ENCODE measurements at places on chromosomes 2 and 18.

DNA sequence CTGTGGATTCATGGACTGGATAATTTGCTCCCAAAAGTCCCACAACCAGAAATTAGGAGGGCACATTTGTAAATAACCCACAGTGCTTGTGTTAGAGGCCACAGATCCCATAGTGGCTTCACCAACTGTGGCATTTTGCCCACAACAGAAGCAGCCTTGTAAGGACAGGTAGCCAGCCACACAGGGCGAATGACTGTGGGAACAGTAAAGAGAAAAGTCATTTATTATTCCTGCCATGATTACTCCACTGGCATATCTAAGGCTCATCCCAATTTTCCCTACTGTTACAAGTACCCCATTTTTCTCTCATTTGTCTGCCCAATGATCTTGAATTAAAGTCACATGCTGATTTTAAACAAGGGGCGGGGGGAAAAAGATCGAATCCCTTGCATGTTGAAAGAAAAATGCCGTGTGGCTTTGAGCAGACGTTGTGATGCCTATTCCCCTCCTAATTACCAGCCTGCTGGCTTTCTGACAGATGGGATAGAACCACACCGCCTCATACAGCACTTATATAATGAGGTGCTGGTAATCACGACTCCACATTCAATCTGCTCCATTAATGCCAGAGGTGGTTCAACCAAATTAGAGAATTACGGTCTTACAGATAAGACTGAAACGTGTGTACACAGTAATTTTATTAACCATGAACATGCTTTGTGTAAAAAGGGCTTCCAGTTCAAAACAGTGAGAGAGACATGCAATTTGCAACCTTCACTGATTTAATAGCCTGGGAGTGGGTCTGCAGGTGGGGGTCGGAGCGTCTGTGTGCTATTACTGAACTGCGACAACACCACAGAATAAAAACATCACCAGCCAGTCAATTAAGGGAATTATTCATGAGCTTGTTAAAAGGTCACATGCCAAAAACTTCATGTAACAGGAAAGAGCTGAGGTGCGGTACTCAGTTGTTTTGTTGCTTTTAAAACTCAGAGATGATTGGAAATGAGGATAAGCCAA lies 196.0 kb downstream of the TMEM163 start:
- no peak for DNase-seq

GRCh38 chr2:73100956-73101355 lies 11.8 kb downstream of the RAB11FIP5 start:
- no peak for DNase-seq

GRCh38 chr2:197215748-197216360 lies 94.7 kb downstream of the ANKRD44 start:
- DNase-seq: no peak

- DNase-seq: peak; percentile 48
Measured at GRCh38 chr2:136327162-136327852, 209.4 kb upstream of the CXCR4 start.

DNA sequence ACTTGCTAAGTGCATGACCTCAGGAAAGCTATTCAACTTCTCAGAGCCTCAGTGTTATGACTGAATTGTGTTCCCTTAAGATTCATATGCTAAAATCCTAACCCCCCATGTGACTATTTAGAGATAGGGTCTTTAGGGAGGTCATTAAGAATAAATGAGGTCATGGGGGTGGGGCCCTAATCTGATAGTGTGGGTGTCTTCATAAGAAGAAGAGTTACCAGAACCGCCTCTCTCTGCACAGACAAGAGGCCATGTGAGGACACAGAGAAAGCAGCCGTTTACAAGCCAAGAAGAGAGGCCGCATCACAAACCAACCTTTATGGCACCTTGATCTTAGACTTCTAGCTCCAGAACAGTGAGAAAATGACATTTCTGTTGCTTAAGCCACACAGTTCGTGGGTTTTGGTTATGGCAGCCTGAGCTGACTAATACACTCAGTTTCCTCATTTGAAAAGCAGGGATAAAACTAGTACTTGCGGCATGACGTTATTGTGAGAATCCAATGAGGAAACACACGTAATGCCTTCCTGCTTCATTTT lies 9.9 kb downstream of the SH2D6 start:
- no peak for DNase-seq

DNA sequence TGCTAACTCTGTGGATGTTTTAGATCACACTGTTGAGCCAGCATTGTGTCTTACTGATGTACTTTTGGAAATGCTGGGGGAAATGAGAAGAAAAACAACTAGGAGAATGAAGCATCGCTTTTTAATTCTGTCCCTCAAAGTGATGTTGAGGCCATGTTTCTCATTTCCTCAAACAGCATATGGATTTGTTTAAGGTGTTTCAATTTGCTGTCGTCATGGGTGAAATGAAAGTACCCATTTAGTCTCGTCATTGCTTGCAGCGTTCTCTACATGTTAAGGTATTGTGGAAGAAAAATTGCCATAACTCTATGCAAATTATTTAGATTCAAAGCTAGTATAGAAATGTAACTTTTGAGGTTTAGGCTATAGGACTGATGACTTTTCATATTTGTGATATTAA lies 151.3 kb downstream of the KCTD1 start:
- DNase-seq: no peak

- no peak for DNase-seq
Measured at GRCh38 chr2:212832211-212833195, 293.9 kb upstream of the ERBB4 start.

DNA sequence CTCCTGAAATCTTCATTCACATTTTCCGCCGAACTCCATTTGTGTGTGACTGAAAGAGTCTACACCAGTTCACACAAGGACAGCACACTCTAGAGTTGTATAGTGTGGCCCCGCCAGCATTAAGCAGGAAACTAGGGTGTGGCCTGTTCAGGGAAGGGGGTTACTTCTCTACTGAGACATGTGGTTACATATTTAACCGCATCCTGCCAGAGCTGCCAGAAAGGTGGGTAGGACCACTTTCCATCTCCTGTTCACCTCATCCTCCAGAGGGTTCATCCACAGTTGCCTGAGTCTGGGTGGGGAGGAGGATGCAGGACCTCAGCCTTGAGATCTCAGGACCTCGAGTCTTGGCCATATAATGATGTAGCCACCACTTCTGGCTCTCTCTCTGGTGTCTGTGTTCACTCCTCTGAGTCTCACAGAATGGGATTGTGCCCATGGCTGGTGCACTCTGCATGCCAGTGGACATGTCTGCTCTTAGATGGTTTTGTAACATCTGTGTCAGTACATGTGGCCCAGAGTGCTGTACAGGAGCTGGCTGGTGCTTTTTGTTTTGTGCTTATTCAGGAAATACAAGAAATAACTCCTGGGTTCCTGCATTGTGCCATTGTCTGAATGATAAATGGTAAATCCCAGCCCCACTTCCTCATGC lies 7.7 kb upstream of the SP140L start:
- no peak for DNase-seq

- DNase-seq: no peak
Measured at GRCh38 chr2:14189929-14190328, 442.6 kb upstream of the LRATD1 start.

GRCh38 chr2:230932556-230933511 lies 7.8 kb upstream of the GPR55 start:
- no peak for DNase-seq

DNA sequence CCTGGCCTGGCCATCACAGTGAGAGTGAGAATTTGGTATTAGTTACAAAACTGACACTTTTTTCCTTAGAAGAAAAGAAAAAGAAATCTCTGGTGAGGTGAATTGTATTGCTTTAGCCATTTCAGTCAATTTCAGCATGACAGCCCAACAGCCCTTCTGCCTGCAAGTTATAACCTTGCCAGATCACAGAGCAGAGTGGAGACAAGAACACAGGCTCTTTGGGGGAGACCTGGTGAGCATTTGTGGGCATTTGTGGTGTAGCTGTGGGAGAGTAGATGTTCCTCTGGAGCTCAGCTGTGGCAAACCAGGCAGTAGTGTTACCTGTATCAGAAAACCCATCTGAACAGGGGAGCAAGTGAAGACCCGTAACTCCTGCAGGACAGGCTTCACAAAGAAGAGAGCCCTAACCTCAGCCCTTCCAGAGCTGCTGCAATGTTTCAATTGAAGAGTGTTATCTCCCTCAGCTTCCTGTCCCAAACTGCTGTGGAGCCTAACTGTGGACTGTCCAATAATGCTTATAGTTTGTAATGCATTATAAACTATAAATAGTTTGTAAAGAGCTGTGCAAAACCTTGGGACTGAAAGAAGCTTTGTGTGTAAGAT lies 22.8 kb upstream of the DLX1 start:
- no peak for DNase-seq

- DNase-seq: no peak
Measured at GRCh38 chr18:42181474-42181873, 226.4 kb downstream of the PIK3C3 start.

- DNase-seq: no peak
Measured at GRCh38 chr2:38176619-38177021, 100.7 kb upstream of the CYP1B1 start.

- no peak for DNase-seq
Measured at GRCh38 chr2:105129722-105130232, 91.9 kb downstream of the MRPS9 start.

GRCh38 chr2:143344780-143345179 lies 215.6 kb downstream of the ARHGAP15 start:
- DNase-seq: no peak

GRCh38 chr18:76466410-76466991 lies 28.5 kb downstream of the ZNF516 start:
- no peak for DNase-seq

DNA sequence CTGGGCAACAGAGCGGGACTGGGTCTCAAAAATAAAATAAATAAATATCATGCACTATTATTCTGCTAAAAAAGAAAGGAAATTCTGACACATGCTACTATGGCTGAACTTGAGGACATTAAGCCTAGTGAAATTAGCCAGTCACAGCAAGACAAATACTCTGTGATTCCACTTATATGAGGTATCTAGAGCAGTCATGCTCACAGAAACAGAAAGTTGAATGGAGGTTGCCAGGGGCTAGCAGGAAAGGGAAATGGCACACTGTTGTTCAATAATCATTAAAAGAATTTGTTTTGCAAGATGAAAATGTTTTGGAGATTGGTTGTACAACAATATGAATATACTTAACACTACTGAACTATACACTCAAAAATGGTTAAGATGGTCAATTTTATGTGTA lies 60.8 kb downstream of the NCKAP1 start:
- no peak for DNase-seq

GRCh38 chr2:66987733-66988132 lies 409.4 kb upstream of the ETAA1 start:
- no peak for DNase-seq

DNA sequence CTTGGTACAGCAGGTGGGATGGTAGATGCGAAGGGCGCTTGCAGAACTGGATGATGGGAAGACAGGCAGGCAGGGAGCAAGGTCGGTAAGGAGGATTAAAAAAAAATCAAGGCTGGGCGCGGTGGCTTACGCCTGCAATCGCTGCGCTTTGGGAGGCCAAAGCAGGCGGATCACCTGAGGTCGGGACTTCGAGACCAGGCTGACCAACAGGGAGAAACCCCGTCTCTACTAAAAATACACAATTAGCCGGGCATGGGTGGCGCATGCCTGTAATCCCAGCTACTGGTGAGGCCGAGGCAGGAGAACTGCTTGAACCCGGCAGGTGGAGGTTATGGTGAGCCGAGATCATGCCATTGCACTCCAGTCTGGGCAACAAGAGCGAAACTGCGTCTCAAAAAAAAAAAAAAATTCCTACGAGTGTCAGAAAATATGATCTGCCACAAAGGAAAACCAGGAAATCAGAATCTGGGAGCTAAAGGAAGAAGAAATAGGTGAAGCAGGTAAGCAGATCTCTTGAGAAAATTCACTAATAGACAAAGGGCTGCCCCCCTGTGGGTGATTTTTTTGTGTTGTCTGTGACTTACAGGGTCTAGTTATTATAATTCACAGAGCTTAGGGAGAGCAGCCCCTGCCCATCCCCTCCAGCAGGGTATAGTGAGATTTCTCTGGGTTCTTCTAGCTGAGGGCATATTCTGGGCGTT lies 46.2 kb downstream of the C2orf42 start:
- DNase-seq: no peak

- no peak for DNase-seq
Measured at GRCh38 chr18:11514267-11514666, 95.1 kb upstream of the SLC35G4 start.

- DNase-seq: no peak
Measured at GRCh38 chr2:198144660-198145059, 340.3 kb downstream of the PLCL1 start.

DNA sequence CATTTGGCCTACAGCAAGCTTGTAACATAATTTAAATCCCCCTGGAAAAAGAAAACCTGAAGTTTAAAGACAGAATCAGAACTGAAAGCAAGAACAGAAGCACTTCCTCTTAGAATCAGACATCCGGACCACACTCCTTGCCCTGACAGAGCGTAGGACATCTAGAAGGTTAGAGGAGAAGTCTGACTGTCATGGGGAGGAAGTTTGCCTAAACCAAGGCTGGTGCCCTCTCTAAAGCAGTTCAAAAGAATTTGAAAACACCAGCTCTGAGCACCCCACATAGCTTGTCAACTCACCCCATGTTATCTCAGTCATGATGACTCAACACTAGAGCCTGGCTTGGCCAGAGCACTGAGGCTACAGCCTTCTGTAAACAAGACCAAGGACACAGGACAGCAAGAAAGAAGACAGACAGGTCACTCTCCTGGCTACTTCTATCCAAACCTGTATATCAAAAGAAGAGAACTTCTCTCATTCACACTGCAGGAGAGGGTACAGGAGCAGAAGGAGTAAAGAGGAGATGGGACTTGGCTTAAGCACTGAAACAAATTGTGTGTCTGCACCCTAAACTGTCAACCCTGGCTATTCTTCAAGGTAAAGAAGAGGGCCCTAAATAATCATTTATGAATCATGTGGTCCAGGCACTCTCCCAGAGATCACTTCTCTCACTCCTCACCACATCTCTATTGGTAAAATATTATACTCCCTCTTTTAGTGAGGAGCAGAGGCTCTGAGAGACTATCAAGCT lies 198.6 kb downstream of the MEMO1 start:
- DNase-seq: no peak

DNA sequence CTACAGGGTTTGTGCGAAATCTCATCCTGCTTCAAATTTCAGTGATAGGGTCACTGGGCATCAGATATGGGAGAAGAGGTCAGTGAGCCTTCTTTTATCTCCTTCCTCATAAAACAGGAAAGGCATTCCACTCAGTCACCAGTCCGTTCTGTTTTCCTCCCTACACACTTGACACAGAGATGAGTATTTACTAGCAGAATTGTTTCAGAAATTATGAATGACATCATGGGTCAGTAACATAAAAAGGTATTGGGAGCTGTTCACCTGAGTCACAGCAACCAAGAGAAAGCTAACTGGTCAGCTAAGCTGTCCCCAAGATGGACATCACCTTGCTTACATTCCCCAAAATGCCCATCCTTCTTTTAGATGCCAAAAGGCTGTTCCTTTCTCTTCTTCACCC lies 96.3 kb downstream of the ACVR1 start:
- DNase-seq: no peak
